Iris pigment epithelial cell (primary cell): ENCODE measurements at places on chromosomes 6 and 20.

- DNase-seq = peak; percentile 43
Observed at GRCh38 chr6:11911538-11911937, 100.6 kb upstream of the HIVEP1 start.

DNA sequence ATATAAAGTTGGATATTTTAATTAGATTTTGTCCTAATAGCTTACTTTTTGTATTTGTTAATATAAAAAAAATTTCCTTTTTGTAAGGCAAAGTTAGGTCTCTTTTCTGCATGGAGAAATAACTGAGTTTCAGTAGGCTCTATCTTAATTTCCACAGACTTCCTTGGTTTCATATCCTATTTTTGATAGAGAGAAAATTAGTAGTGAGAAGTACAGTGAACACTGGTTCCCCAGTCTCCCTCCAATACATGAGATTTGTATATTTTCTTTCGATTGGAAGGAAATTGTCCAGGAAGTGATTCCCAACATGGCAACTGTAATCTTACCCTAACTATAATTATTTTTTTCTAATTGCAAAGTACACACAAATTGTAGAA lies 26.4 kb downstream of the TRIM27 start:
- no peak for DNase-seq

DNA sequence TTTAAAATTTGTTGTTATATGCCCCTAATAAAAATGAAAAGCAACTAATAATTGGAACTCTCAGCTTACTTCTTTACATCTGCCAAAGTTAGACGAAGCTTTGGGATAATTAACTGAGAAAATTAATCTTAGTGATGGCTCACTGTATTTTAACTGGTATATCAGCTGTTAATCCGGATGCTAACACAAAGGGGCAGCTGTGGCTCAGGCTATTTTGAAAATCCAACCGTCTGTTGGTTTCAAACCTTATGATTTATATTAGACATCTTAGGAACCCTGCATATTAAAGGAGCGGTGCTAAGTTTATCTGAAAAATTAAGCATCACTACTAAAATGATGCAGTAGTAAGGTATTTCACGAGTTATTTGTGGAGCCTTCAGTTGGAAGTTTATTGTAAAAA lies 96.6 kb downstream of the AKAP7 start:
- no peak for DNase-seq

DNA sequence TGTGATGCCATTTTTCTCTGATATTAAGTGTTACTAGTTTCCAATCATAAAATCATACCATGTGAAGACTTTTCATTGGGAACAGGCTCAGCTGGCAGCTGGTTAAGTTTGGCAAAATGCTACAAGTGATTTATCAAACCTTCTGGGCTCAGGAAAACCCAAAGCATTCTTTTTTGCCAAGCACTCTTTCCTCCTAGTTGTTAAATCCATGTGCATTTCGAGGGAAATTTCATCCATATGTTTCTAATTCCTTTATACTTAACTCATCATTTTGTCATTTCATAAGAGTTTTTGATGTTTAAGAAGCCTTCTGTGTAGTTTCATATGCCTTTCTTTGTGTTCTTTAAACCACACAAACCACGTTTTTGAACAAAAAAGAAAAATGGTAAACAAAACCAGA lies 217.6 kb upstream of the PDE10A start:
- no peak for DNase-seq

DNA sequence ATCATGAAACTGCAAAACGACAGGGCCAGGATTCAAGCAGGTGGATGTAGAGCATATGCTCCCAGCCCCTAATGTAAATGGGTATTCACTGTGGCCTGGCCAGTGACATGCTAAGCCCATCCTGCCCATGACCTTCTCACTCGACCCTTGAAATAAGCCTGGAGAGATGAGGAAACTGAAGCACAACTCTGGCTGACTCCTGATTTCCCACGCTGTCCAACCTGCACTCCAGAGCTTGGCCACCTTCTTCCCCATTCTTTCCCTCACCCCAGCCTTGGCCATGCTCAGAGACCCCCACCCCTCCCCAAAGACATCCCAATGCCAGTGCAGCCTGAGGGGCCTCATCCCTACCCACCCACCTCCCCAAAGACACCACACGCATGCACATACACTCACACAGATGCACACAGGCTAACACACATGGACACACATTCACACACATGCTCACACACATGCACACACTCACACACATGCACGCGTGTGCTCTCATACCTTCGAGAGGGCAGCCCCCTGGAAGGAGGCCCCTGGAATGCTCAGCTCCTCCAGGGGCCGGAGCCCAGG lies 12.4 kb downstream of the TFEB start:
- no peak for DNase-seq

GRCh38 chr6:53727748-53728147 lies 62.2 kb upstream of the KLHL31 start:
- peak; percentile 52 for DNase-seq

DNA sequence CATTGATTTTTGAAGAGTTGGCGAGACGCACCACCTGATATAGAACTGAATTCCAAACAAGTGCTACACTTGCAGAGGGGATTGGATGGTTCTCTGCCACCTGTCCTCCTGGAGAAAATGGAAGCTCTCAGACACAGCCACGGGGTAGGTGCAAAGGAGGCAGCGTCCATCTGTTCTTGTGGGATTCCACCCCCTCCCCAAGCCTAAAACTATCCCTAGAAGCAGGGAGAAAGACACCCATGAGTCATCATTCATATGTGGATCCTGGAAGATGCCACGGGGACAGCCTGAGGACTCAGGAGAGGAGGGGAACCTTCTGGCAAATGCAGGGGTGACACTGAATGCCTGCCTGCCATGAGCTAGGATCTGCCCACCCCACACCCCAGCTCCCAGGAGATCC lies 171.3 kb upstream of the CST7 start:
- no peak for DNase-seq

- peak; percentile 97 for DNase-seq
Observed at GRCh38 chr20:58623579-58624473, 27.3 kb upstream of the STX16 start.

GRCh38 chr20:32078791-32079190 lies 26.7 kb downstream of the HCK start:
- no peak for DNase-seq

DNA sequence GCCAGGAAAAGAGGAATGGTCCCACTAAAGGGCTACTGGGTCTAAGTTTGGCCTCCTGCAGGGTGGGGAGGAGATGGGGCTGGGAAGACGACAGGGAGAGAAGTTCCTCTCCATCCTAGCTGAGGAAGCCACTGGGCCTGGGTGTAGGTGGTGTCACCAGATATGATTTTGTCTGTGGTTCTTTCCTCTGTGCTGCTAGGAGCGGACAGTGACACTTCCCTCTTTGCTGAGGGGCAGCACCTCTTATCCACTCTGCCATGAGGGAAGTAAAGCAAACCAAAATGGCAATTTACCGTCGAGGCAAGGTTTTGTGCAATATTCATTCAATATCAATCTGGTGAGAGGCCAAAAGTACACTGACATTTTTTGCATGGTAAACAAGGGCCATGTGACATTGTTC lies 33.0 kb upstream of the NR2E1 start:
- no peak for DNase-seq

- peak; percentile 86 for DNase-seq
Observed at GRCh38 chr20:49323622-49324238, 45.9 kb upstream of the ZNFX1 start.

DNA sequence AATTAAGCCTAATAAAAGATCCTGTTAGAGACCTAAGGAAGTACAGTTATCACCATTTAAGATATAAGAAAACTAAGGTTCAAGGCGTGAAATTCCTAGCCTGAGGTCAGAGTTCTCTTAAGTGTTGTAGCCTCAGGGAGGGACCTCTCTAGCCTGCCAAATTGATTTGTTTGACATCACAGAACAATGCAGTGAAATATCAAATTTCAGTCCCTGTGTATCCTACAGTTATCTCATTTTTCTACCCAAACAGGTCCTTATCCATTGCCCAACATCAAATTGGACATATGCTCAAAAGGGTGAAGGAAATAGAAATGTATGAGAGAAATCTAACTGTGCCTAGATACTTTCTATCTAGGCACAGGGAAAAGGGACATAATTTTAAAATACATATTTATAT lies 63.0 kb downstream of the NCOA7 start:
- DNase-seq = peak; percentile 50

DNA sequence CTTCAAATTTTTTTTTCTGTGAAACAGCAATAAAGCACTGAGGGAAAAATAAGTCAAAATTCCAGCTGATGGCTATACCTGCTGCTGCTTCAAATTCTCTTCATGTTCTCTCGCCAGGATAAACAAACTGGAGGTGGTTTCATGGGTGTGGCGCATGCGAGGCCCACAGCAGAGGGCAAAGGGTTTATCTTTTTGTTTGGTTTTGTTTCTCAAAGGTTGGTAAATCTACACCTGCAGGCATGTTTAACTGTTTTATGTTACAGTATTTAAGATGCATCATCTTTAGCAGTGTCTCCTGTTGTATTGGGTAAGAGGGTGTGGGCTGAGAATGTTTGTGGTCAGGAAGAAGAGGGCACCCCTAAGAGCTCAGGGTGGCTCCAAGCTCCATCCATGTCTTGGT lies 342.2 kb downstream of the CDH26 start:
- no peak for DNase-seq

DNA sequence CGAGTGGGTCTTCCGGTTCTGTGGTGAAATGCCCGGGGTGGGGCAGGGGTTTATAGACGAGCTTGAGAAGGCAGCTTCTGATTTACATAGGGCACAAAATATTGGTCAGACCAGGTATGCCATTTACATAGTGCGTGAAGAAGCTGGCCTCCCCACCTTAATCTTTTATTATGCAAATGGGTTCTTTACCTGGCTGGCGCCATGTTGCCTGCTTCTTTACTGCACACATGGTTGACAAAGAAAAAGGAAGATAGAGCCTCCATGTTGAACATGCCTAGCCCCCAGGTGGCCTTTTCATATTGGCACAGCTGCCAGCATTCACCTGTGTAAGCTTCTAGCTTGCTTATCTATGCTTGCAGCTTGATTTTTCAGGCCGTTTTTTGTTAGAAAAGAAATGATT lies 276.2 kb downstream of the PHACTR1 start:
- DNase-seq = no peak

GRCh38 chr6:42774201-42774600 lies 7.7 kb upstream of the BICRAL start:
- DNase-seq = no peak

- peak; percentile 67 for DNase-seq
Observed at GRCh38 chr6:35258858-35259193, 709 bp upstream of the ZNF76 start.

DNA sequence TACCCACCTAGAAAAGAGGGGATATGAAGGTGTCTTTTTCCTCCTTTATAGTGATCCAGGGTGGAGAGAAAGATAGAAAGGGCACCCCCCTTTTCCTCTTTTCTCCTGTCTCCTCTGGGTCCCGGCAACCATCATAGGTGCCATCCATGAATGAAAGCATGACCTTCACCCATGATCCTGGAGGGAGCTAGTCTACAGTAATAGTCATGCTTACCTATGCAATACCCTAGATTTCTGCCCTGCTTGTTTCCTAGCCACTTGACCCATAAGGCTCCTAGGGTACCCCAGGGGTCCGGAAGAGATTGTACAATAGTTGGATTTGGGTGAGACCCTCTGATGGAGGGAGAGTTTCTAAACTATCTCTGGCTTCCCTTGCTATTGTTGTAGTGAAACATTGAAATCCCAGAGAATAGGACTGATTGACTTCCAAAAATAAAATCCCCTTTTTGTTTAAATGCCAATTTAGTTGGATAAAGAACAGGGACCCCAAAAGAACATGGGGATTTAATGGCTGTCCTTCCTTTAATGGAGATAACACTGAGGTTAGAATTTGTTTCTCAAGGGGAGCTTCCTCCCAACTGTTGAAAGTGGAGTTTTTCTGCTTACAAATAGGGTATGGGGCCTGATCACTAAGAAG lies 366.8 kb upstream of the KHDRBS2 start:
- peak; percentile 32 for DNase-seq

DNA sequence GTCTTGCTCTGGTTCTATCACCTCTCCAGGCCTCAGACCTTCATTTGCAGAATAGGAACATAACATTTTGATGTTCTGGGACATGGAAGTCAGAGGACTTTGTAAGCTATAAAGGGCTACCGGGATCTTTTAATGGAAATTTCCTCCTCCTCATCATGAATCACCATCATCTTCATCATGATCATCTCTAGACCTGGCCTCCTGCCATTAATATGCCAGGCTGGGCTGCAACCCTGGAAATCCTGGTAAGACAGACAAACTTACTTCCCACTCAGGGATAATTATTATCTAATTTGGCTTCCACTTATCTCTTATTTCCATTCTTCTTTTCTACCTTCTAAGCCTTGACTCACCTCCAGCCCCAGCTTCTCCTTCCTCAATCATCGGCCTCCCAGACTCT lies 41.0 kb upstream of the MRPS18A start:
- DNase-seq = no peak

DNA sequence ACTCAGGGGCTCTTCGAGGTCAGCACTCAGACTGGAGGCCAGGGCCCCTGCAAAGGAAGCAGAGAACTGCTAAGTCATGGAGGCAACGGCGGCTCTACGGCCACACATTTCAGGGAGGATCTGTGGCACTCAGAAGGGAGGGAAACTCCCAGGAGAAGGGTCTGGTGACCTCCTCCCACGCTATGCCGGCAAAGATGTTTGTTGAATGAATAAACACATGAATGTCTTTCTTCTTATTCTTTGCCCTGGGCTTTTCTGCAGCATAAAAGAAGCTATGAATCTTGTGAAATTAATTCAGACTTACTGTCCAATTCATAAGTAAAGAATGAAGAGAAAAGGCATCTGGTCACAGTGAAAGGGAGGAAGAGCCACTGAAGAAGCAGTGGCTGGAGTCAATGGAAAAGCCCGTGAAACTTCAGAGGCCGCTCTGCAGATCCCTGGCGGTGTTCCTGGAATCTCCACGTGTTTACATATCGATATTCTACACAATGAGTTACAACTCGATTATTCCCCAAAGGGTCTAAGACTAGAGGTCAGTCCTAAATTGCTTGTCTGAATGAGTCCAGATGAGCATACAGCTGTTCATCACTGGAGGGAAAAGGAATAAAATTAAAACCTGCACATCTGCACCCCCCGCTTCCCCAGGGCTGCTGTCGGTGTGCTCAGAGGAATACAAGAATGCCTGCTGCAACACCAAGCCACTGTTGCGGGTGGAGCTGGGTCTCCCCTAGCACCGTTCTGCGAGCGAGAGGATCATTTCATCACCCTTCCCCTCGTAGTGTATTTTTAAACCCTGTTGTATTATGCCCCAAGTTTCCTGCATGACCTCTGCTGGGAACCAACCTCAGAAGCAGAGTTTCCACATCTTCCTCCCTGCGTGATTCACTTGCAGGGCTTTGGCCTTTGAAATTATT lies 25.6 kb downstream of the INSM1 start:
- peak; percentile 13 for DNase-seq

GRCh38 chr6:109349419-109349987 lies 32.8 kb downstream of the CD164 start:
- peak; percentile 89 for DNase-seq
